ENCODE measurements at places on chromosomes 2 and 18. TPM values are rescaled to one million over a fixed set of nuclear protein-coding genes. Genes with fewer than 3 reads are reported as not detected.

DNA sequence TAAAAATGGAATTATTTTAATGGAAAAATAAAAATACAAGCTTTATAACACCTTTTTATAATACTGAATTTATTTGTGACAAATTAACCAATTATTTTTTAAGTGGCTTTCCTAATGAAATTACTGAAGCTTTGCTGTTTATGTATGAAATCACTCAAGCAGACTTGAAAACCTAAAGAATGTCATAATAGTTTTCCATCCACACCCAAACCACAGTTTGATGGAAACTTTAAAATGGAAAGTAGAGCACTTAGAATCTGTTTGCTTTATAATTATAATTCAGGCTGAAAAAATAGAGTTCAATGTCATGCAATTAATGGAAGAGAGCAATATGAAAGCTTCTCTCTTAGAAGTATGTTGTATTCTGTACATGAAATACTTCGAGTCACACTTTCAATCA is 31.6 kb upstream of the WDR75 start:
- no peak for DNase-seq

TXNL4A gene
- 160 TPM for total RNA-seq

- no peak for DNase-seq
These were observed 59.2 kb downstream of the IL1R2 start for GRCh38 chr2:102050854-102051391.

GLI2 gene
- total RNA-seq = 4.2 TPM

DNA sequence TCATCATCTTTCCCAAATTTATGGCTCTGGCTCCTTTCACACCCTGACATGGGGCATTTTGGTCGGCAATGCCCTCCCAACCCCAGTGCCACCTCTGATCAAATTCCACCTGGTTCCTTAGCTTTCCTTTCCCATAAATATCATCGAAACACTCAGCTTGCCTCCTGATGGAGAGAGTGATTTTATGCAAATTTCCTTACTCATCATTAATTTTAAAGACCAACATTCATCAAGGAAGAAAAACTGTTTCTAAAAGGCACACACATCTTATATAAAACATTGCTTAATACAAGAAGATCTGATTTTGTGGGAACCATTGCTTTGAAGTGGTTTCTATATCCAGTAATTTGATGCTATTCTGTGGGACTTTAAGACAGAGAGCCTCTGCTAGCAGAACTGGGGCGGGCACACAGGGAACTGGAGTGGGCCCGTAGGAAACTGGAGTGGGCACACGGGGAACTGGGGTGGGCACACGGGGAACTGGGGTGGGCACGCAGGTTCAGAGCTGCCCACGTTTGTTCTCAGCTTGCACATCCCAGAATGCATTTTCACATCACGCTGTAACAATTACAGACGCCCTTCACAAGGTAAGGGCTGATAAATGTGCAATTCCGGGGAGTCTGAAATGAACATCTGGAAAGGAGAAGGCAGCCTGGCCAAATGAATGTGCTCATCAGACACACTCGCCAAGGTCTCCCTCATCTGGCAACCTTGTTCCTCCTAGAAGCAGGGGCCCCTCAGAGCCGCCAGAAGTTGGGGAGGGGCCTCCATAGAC is 174.2 kb downstream of the RTP5 start:
- DNase-seq = no peak

DNA sequence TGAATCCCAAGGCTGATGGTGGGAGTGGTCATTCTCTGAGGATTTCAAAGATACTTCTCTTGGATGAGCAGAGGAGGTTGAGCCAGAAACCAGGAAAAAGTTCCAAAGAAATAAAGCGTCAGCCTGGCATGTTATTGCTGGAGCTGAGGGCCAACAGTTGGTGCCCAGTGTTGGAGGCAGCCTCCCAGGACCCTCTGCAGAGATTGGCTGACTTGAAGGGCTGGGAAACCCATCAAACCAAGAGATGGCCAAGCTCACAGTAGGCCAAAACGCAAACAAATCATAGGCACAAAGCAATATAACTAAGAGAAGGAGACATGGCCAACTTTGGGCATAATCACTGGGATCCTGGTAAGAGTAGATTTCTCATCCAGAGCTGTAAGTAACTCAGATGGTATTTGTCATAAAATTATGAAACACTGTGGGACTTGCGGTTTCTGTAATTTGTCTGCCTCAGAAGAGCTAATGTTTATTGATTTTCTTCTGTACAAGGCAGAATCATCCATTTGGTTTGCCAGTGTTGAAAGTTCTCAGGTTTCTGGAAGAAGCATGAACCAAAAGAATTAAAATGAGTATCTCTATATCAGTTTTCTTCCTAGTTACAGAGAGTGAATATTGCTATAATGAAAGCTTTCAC is 108.3 kb downstream of the ATL2 start:
- DNase-seq = peak; percentile 71

TMEM163 gene
- 0.34 TPM for total RNA-seq

FSHR gene
- total RNA-seq = not detected

DNA sequence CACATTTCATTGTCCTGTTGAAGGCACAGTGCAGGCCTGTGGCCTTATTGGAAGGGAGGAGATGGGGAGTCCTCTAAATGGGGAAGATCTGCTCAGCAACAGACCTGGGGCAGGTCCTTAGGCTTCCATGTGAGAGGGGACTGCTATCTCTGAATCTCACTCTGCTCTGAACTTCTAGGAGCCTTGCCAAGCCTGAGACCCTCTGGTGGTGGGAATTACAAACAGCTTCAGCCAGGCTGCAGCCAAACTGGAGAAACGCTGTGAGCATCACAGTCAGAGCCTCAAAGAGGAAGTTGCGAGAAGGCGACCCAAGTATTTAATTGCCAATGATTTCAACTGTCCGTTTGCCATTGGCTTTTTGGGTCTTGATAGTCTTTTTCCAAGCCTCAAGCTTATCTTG is 66.8 kb upstream of the MC2R start:
- DNase-seq = no peak

DNA sequence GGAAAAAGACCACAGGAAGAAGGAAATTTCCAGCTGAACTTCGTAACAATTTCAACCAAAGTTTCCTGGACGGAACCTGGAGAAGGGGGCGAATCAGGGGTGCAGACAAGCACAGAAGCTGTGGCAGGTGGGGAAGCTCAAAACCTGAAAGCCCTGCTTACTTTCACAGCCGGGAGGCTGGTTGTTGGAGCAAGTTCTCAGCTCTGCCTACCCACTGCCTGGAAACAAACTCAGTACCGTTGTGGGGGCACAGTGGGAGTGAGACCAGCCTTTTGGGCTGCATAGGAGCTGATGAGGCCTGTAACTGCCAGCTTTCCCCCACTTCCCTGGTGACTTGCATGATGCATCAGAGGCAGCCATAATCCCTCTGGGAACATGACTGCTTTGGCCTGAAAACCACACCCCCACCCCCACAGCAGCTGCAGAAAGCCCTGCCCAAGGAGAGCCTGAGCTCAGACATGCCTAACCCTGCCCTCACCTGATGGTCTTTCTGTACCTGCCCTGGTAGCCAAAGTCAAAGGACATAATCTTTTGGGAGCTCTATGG is 207.0 kb upstream of the VWC2L start:
- DNase-seq = no peak

GRCh38 chr2:88131201-88131998 is 3.5 kb upstream of the FABP1 start:
- no peak for DNase-seq

DNA sequence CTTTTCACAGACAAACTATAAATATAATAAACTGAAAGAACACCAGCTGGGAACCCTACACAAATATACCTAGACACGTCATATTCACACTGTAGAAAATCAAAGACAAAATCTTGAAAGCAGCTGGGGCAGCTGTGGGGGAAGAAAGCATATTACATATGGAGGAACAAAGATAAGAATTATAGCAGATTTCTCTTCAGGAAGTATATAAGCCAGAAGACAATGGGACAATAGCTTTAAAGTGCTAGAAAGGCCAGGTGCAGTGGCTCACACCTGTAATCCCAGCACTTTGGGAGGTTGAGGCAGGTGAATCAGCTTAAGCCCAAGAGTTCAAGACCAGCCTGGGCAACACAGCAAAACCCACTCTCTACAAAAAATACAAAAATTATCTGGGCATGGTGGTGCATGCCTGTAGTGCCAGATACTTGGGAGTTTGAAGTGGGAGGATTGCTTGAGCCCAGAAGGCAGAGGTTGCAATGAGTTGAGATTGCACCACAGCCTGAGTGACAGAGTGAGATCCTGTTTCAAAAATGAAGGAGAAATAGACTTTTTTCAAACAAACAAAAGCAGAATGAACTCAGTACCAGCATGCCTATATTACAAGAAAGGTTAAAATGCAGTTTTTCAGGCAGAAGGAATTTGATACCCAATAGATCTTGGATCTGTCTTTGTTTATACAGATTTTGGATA is 26.8 kb upstream of the ERCC3 start:
- DNase-seq = no peak

ZNF512 gene
- total RNA-seq = 26.1 TPM

DNA sequence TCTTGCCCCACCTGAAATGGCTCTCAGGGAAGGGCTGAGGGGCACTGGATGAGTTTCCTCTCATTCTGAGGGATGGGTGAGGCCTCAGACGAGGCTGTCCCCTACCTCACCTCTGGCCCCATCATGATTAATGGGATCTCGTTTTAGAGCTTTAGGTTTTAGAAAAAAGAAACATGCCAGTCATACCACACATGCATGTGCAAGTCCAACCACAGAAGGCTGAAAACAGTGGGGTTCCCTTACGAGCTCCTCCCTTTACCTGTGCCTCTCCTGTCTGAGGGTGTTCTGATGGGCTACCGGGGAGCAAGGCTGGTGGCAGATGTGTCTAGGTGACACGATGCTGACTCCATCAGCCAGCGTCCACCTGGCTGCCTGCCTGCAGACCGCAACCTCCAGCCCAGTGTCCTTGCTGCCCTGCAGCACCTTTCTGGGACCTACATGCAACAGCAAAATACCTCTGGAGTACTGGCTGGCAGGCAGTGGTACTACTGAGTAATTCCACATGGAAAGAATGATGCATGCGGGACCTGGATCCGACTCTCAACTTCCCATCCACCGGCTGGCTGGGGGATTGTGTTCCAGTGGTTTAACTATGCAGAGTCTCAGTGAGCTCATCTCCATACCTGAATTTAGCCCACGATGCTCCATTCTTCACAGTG is 9.1 kb upstream of the LYPD6B start:
- DNase-seq = no peak

DNA sequence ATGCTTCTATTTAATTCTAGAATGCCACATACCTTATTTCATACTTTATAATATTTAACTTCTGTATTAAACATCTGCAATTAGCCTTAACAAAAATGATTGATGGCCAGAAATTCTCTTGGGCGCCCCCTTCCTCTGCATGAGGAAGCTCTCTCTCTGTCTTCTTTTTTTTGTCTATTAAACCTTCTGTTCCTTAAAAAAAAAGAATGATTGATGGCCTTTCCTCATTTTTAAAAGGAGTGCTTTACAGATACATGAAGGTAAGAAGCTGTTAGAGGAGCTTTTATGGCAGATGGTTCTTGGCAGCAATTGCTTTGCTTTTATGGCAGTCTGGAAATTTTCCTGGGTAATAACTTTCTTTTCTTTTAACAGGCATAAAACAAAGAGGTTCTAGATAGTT is 526.9 kb downstream of the SLC4A3 start:
- no peak for DNase-seq

DNA sequence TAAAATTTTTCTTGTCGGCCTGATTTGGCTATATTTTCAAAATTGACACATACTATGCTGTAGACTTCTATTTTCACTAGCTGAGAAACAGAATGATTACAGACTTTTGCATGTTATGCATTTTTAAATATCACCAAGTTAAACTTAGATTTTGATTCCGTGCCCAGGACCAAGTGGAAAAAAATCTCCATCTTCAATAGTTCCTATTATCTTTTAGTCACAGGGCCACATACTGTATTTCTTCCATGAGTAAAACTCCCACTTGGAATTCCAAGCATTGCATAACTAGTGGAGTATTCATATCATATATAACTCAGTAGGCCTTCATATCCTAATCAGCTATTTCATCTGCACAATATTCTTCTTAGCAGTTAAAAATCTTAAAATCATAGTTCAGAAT is 470.9 kb downstream of the ARHGAP15 start:
- no peak for DNase-seq

PPIG gene
- total RNA-seq = 40.2 TPM

GRCh38 chr2:202911203-202911511 is 316 bp downstream of the WDR12 start:
- no peak for DNase-seq

DNA sequence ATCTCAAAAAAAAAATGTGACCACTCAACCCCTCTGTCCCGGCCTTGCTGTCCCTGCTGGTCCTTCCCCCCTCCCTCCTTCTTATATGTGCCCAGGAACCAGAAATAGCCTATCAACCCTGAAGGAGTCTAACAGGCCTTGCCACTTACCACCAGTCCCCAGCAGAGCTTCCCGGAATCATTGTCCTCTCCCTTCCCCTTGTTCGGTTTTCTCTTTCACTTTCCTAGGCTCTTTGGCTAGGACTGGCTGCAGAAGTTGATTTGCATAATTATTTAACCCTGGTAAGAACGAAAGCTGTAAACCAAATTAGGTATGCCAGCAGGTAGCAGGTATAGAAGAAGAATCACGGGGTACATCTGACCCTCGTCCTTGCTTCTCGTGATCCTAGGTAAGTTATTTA is 72.6 kb upstream of the ZNF532 start:
- no peak for DNase-seq

All from Daoy (cell line).